Suppressor macrophage (primary cell): ENCODE measurements at places on chromosomes 1 and 21.
A peak's percentile ranks its signal among the peaks of the same experiment; 100 is the strongest.

- DNase-seq, result no peak
Measured at GRCh38 chr1:25567710-25568089, 24.3 kb downstream of the LDLRAP1 start.

- no peak for DNase-seq
Measured at GRCh38 chr1:8911416-8912309, 33.2 kb upstream of the ENO1 start.

DNA sequence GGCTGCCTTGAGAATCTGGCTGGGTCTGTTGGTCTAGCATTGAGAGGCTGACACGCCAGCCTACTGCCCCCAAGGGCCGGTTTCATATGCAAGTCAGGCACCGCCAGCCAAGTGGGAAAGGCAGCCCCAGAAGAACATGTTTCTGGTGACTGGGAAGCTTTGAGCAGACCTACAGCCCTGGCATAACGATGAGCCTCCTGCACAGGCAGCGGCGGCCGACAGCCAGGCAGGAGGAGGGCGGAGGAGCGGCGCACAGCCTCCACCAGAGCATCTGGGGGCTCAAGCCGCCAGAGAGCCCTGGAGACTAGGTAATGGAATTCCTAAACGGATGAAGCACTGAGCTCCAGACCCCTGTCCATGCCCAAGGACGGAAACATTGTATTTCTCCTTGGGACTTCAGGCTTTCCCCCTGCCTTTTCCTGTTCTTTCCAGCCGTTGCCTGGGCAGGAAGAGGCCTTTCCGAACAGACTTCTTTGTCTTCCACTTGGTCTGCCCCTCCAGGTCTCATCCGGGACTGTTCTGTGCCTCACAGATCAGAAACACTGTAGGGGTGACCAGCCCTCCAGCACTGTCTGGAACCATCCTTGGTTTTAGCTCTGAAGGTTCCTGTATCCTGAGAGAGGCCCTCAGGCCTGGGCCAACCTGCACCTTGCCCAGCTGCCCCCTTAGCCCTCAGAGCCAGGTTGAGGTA lies 59.5 kb downstream of the IRF2BP2 start:
- no peak for DNase-seq

- DNase-seq, result no peak
Measured at GRCh38 chr1:42950116-42950481, 8.6 kb downstream of the SLC2A1 start.

- peak; percentile 89 for DNase-seq
Measured at GRCh38 chr1:9280015-9280860, 12.5 kb upstream of the SPSB1 start.

GRCh38 chr1:230540421-230541155 lies 101.7 kb upstream of the COG2 start:
- no peak for DNase-seq

- DNase-seq, result no peak
Measured at GRCh38 chr1:38021969-38022368, 9.4 kb downstream of the UTP11 start.

GRCh38 chr1:72397786-72398185 lies 115.4 kb upstream of the NEGR1 start:
- no peak for DNase-seq

DNA sequence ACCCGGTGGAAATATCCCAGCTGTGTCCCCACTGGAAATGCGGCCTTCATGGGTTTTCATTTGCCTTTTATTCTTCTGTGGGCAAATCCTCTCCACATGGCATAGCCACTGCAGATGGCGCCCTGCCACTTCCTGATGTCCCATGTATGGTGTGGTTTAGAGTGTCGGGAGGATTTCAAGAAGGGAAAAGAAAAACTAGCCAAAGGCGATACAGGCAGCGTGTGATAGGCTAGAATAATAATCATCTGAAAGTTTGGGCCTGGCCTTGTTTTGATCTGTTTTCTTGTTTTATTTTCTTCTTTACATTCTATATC lies 123.6 kb downstream of the PEX14 start:
- DNase-seq, result no peak
